Peyer's patch (tissue), 4 donors: ENCODE measurements at places on chromosomes 16 and 17.

DNA sequence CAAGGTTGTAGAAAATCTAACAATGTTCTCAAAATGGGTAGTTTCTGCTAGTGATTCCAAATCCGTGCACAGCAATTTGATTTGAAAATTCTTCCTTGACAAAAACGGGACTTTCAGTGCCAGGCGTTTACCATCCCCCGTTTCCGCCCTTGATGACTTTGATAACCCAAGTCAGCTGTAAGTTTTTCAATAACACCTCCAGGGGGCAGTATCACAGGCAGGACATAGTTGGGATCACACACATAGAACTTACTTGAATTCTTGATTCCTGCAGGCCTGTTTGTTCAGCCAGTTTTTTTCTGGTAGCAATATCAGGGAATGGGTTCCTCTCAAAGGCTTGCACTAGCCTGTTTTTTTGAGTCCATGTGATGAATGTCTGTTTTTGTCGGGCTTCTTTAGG is 5.6 kb downstream of the DUXB start:
- DNase-seq = no peak

GRCh38 chr17:67438667-67439066 is 61.6 kb downstream of the PITPNC1 start:
- no peak for DNase-seq

GRCh38 chr17:33973491-33973890 is 281.6 kb upstream of the CCL2 start:
- DNase-seq = no peak

GRCh38 chr16:13453325-13453724 is 466.6 kb upstream of the ERCC4 start:
- DNase-seq = no peak

DNA sequence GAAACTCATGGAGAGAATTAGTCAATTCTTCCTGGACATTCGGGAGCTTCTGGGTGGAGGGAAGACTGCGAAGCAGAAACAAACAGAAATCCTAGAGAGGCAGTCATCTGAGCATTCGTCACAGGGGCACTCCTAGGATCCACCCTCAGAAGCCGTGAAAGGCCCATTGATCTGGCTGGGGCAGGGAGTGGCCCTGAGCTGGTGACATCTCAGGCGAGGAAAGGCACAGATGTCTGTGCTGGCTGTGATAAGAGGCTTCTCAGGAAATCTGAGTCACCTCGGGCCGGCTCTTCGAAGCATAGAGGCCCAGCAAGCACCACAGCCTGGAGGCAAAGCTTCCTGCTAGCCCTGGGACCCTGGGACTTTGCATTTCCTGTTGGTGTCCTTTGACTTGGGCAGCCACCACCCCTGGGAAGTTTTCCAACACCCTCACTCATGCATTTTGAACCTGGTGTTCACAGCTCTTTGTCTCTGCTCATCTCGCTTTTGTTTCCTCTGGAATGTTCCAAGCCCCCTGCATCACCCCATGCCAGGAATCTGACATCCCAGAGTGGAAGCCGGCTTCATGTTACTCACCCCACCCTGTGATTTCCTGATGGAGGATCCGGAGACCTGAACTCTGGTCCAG is 23.3 kb upstream of the CDRT4 start:
- DNase-seq = peak; percentile 86

GRCh38 chr17:77045441-77046041 is 95.2 kb upstream of the SEC14L1 start:
- no peak for DNase-seq

DNA sequence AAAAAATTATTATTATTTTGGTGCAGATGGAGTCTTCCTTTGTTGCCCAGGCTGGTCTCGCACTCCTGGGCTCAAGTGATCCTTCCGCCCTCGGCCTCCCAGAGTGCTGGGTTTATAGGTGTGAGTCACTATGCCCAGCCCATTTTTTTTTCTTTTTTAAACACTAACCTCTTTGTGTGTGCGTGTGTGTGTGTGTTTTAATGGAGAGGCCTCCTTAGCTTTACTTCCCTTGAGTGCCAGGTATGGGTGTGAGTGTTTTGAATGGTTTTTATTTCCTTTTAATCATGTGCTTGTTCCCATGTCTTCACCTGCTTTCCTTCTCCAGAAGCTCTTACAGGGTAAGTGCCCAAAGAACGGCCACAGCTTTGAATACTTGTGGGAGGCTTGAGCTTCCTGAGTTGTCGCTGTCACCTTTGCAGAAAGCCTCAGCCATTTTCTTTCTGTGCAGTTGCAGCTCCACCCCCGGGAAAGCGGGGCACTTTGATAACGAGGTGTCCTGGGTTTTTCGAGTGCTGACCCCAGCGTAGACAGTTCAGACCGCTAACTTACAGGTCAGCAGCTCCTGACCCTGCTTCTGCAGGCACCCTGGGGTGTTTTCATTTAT is 22.6 kb downstream of the AKAP1 start:
- no peak for DNase-seq

- DNase-seq = no peak
Measured at GRCh38 chr16:89695875-89696669, 5.4 kb downstream of the SPATA2L start.

DNA sequence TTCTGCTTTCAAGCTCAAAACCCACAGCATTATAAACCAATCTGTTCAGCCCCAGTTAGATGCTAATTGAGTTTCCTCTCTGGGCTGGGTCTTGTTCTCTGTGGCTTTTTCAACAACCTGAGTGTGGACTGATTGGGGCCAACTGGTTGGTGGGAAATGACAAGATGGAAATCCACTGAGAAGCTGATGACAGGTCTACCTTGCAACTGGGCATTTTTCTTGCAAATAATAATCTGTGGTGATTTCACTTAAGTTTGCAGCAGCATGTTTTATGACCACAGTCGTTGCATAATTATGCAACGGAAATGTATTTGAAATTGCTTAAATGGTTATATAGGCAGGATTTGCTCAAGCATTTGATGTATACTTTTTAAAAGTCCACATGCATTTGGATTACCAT is 69.9 kb downstream of the AKAP1 start:
- no peak for DNase-seq

DNA sequence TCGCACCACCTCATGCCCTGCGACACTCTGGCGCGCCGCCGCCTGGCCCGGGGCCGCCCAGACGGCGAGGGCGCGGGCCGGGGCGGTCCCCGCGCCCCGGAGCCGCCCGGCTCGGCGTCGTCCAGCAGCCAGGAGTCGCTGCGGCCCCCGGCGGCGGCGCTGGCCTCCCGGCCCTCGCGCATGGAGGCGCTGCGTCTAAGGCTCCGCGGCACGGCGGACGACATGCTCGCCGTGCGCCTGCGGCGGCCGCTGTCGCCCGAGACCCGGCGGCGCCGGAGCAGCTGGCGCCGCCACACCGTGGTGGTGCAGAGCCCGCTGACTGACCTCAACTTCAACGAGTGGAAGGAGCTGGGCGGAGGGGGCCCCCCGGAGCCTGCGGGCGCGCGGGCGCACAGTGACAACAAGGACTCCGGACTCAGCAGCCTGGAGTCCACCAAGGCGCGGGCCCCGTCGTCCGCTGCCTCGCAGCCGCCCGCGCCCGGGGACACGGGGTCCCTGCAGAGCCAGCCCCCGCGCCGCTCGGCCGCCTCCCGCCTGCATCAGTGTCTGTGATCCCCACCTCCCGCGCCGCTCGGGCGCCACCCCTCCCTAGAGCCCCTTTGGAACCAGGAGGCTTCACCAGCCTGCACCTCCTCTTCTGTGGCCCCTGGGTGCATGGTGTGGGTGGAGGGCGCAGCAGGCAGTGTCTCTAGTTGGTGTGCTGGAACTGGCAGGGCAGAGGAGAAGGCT is 82.3 kb downstream of the ARHGAP23 start:
- no peak for DNase-seq

DNA sequence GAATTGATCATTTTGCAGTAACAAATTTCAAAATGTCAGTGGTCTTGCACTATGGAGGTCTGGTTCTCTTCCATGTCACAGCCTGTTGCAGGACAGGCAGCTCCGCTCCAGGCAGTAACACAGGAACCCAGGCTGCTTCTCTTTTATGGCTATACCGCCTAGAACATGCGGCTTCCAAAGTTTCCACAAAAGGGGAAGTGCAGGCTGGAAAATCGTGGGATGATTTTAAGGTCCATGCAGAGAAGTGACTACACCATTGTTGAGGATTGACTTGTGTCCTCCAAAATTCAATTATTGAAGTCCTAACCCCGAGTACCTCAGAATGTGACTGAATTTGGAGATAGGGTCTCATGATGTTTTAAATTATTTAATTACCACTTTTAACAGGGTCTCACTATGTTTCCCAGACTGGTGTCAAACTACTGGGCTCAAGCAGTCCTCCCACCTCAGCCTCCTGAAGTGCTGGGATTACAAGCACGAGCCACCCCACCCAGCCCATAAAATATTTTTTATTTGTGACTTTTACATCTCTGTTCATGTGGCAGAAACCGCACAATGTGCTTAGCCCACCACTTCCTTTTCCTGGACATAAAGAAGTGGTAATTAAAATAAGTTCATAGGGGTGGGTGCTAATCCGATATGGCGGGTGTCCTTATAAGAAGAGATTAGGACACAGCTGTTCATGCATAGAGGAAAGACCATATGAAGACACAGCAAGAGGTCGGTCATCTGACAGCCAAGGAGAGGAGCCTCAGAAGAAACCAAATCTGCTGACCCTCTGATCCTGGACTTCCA is 279.2 kb upstream of the RPL38 start:
- no peak for DNase-seq

GRCh38 chr16:78288888-78289287 is 189.4 kb downstream of the WWOX start:
- DNase-seq = no peak

- no peak for DNase-seq
Measured at GRCh38 chr16:9072806-9073341, 18.6 kb upstream of the HAPSTR1 start.

- peak; percentile 90 for DNase-seq
Measured at GRCh38 chr16:74740795-74741304, 33.8 kb downstream of the FA2H start.

DNA sequence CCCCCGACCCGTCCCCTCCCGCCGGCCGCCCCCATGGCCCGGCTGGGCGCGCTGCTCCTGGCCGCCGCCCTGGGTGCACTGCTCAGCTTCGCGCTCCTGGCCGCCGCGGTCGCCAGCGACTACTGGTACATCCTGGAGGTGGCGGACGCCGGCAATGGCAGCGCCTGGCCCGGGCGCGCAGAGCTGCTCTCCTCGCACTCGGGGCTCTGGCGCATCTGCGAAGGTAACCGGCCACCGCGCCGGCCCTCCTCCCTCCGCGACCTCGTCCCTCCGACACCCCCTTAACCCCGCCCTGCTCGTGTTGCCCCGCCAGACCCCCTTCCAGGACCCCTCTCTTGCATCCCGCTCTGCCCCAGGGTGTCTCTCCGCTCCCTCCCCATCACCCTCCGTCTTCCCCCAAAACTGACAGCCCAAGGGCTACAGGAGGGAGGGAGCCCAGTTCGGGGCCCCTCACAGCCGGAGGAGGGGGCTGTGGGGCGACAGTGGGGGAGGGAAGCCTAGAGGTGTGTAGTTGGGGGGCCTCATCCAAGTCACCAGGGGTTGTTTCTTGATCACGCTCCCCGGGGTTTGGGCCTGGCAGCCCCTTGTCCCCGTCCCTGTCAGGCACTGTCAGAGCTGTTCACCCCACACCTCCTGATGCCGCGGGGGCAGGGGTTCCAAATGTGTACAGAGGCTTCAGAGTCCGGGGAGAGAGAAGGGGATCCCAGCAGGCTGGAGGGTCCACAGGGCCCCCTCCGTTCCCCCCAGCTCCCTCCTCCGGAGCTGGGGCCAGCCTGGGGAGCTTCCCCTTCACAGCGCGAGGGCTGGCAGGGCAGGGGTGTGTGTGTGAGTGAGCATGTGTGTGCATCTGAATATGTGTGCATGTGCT is 794 bp downstream of the TMEM235 start:
- DNase-seq = no peak

DNA sequence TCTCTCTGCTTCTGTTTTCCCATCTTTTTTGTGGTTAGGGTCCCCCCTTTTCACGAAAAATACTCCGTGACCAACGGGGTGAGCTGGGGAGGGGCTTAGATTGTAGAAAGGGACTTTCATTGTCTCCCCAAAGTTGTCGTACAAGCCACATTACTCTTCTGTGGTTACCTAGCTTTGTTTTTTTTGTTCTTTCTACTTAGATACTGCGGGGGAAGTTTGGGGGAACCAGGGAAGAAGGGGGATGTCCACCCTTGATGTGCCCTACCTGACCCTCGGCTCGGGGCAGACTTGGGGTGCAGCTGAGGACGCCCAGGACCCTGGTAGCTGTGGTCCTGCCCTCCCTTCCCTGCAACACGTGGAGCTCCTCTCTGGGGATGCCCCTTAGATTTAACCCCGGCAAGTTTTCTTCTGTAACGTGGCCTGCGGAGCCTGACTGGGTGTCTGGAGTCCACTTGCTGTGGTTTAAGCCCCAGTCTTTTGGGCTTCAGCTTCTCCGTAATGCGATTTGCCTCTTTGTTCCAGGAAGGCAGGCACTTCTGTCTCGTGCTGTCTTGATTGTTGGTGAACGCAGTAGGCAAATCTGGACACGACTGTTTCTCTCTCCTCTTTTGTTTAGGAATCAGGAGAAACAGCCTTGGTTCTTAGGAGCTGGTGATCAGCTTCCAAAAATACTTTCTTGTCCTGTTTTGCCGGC is 892 bp downstream of the ABCC1 start:
- DNase-seq = peak; percentile 36

- no peak for DNase-seq
Measured at GRCh38 chr17:4110152-4110551, 32.7 kb downstream of the ZZEF1 start.

DNA sequence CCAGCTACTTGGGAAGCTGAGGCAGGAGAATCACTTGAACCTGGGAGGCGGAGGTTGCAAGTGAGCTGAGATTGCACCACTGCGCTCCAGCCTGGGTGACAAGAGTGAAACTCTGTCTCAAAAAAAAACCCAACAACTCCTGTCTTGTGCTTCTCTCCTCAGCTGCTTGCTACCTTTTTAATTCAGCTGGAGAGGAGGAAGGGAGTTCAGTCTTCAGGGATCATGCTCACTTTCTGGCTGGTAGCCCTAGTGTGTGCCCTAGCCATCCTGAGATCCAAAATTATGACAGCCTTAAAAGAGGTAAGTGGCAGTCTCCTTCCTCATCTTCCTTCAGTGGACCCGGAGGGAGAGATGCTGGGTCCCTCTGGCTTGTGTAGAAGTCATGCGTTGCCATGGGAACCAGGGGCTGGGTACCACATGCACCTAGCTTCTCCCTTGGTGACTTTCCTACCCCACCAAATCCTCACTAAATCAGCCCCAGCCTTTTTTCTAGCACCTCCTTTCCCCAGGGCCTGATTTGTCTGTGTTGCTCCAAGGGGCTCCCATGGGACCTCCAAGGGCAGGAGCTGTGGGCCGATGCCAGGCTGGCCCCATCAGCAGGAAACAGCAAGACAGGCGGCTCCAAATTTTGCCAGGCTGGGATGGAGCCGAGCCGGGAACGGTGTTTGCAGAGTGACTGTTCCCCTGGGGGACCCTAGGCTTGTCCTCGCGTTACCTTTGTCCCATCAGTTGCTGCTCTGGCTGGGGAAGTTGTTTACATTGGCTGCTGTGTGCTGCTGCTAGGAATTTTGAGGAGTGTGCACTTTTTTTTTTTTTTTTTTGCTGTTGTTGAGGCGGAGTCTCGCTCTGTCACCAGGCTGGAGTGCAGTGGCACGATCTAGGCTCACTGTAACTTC is 65.2 kb downstream of the ABCC1 start:
- no peak for DNase-seq
